ENCODE measurements at places on chromosomes 4 and X.

DNA sequence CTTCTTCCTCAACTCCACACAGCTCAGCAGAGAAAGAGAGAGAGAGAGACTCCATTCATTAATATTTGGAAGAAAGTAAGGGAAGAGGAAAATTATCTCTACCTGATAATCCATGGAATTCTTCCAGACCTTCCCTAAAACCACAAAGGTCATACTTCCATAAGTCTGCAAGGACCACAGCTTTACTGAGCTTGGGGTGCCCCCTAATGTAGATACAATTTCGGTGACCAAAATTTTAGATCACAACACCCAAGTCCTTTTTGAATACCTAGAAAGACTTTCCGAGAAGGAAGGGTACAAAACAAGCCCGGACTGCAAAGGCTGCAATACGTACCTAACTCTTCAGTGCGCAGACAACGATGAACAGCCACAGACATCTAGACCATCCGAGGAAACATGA lies 523.9 kb downstream of the GLUD2 start:
- DNase-seq = no peak

DNA sequence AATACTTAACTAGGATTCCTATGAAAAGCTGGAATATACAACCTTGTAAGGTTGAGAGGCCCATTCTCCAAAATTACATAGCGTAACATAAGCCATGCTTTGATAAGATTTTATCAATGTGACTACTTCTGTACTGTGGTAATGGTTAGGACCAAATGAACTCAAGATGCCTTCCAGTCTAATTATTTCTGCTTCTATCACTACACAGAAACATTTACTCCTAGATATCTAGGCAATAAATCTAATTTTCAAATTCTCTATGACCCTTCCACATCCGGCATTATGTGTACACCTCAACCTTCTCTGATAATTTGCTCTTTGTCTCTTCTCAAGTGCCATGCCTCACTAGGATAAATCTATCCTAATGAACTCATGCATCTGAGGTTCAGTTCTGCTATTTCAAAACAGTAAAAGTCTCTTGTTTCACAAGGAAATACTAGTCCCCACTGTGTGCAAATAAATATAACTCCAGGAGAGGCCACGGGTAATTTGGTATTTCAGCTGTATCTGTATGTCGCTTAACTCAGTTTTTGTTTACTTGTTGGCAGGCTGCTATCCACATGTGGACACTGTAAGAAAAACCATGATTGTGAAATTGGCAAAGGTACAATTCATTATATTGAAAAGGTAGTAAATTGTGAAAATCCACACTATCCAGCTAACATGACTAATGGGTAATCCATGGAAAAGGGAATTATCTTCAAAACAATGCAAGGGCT lies 93.3 kb downstream of the PRDM5 start:
- no peak for DNase-seq

DNA sequence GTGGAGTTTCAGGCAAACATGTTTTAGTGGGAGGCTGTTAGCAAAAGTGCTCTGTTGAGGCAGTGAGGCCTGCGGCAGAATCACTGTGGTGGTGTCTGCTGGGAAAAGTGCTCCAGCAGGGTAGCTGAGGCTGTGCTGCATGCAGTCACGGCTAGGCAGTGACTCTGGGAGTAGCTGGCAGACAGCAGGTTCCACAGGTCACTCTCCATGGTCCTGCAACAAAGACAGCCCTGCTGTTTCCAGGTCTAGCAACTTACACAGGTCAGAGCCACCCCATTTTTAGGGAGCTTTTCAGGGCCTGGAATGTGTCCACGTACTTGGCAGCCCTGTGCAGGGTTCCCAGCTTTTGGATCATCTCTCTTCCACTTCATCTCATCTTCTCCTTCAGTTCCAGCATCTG lies 184.3 kb downstream of the NAA11 start:
- no peak for DNase-seq

DNA sequence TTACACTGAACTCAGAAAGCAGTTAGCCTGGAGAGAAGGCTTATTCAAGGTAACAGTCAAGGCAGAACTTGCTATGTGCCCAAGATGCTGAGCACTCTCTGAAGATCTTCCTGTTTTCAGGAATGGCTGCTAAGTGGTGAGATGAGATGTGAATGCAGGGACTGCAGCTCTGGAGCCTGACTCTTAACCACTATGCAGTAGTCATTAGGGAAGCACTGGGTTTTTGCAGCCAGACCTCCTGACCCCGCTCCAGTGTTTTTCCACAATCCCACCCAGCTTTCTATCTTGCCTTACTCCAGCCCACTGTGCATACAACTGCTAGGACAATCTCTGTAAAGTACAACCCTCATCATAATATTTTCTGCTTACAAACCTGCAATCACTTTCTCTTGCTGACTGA lies 95.2 kb upstream of the LNX1 start:
- no peak for DNase-seq

DNA sequence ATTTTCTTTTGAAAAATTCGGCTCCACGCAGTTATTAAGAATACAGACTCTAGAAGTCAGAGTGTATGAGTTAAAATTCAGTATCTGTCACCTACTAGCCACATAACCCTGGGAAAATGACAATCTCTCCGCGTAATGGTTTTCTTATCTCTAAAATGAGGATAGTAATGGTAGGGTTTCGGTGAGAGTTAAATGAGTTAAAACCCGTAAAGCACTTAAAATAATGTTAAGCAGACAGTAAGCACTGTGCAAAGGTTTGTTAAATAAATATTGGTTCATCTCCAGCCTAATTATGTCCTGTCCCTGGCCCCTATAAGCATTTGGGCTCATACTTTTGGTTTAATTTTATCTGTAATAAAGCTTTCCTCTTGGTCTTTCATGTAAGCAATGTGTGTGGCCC lies 350.8 kb upstream of the GRIA3 start:
- no peak for DNase-seq

DNA sequence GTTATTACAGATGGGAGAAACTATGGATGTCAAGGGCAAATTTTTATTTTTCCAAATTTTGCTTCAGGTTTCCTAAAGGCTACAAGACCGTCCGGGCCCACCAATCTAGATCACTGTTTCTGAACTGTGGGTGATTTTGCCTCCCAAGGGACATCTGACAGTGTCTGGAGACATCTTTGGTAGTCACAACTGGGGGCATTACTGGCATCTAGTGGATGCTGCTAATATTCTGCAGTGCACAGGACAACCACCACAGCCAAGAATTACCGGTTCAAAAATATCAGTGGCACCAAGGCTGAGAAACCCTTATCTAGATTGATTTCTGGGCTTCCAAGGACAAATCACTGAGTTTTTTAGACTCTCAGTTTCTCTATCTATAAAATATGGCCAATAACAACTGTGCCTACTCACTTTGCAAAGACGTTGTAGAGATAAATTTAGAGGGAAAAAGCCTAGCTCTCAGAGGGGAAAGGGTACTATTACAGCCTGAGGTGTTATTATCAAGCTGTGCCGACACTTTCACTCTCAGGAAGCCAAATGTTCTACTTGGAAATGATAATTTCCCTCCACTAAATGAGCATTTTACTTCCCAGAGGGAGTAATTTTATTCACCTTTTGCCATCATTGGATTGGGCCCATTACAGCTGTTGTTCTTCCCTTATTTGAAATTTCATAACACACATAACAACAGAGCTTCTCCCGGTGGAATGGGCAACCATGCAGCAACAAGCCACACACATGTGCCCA lies 442.1 kb downstream of the CENPC start:
- DNase-seq = no peak

GRCh38 chr4:5971078-5971450 lies 47.2 kb downstream of the C4orf50 start:
- DNase-seq = no peak

- DNase-seq = peak; percentile 72
Measured at GRCh38 chr4:2799971-2800690, 7.2 kb downstream of the SH3BP2 start.

GRCh38 chrX:11481035-11481434 lies 184.7 kb downstream of the ARHGAP6 start:
- DNase-seq = no peak

DNA sequence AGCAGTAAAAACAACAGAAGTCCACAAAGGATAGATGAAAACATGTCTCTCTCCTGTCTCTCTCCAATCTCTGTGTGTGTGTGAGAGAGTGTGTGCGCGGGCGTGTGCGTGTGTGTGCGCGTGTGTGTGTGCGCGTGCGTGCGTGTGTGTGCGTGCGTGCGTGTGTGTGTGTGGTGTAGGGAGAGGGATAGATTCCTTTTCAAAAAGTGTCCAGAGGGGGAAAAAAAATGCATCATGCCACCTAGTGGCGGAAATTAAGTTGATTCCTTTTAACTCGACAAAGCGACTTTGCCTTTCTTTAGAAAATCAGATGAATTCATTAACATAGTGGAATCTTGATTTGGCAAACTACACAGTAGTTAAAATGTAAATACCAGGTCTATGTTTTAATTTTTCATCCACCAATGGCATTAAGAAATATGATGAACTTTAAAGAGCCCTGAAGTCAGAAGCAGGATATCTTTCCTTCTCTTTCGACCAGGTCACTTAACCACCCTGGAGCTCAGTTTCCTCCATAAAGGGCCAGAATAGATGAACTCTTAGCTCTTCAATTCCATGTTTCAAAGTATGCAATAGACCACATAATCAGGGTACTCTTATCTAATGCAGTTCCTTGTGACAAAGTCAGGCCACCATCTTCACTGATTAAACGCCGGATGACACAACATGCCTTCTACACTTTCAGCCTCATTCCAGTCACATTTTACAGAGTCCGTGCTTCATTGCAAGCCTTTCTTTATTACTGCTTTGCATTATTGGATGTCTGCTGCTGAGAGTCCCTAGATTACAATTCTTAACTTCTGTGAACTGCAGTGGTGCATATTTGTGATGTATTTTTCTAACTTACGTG lies 162.8 kb downstream of the FBXO8 start:
- peak; percentile 84 for DNase-seq

- no peak for DNase-seq
Measured at GRCh38 chr4:153402366-153402765, 57.9 kb downstream of the MND1 start.

GRCh38 chrX:48086082-48086481 lies 14.6 kb upstream of the ZNF630 start:
- DNase-seq = no peak

DNA sequence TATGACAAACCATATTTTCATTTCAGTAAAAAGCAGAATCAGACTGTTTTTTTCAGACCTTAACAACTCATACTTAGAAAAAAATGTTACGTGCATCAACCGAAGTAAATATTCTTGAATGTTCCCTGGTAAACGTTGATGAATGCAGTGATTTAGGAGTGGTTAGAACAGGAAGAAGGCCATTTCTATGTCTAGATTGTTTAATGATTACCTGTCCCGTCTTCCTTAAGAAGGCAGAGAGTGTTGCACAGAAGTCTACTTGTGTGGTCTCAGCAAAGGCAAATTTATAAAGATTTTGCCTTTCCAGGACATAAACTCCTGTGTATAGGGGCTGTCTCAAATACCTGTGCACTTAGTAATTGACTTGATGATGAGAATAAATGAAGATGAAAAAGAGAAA lies 134.5 kb downstream of the MGST2 start:
- no peak for DNase-seq

DNA sequence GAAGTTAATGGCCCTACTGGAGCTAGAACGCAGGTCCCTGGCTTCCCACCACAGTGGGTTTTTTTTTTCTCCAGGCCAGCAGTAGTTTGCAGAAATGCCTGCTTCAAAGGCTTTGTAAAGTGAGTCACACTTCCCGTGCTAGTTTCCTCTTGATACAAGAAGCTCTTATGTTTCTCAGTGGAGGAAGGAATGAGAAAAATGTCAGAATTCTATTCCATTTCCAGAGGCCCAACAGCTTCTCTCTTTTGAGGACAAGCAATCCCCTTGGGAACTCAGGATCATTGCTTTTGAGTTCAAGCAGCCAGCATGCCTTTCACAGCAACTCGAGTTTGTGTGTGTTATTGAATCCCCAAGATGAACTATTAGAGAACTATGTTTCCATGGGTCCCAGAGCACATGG lies 134.3 kb downstream of the GUCY2F start:
- DNase-seq = no peak

DNA sequence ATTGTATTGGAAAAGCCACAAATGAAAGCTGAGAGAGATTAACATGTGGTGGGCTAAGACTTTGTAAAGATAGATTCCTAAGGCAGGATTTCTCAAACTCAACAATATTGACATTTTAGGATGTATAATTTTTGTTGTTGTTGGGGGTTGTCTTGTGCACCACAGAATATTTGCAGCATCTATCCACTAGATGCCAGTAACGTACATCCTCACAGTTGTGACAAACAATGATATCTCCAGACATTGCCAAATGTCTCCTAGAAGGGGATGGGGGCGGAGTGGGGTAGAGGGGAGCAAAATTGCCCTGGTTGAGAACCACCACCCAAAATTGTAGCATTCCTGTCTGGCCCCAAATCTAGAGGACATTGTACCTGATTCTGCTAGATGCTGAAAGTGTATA lies 14.7 kb upstream of the CBR4 start:
- no peak for DNase-seq

DNA sequence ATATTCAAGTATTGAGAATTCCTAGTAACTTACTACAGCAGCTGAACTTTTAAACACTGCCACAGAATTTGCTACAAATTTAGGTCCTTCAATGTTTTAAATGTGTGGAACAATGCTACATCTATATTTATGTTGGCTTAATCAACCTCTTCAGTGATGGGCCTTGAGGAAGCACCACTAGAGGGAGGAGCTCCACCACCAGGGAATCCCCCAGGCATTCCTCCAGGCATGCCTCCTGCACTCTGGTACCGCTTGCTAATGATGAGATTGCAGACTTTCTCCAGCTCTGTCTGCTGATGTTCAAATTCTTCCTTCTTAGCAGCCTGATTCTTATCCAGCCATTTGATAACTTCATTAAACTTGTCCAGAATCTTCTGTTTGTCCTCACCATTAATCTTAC lies 190.8 kb downstream of the HTR2C start:
- DNase-seq = no peak

GRCh38 chrX:32987142-32987541 lies 224.2 kb downstream of the DMD start:
- no peak for DNase-seq

- DNase-seq = no peak
Measured at GRCh38 chrX:134026565-134027311, 41.3 kb upstream of the GPC3 start.

DNA sequence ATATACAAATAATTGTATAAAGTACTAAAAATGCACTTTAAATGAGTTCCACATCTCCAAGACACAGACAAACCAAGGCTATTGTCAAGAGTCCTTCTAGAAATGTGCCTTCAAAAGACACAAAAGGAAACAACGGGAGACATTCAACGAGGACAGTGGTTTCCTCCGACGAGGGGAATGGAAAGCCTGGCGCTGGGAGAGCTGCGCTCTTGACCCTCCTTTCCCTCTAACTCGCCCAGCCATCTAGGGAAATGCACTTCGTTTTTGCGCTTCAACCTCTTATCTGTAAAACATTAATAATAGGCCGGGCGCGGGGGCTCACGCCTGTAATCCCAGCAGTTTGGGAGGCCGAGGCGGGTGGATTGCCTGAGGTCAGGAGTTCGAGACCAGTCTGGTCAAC lies 37.0 kb downstream of the ZFP42 start:
- DNase-seq = no peak

- DNase-seq = no peak
Measured at GRCh38 chrX:43068639-43069038, 290.7 kb upstream of the PPP1R2C start.

DNA sequence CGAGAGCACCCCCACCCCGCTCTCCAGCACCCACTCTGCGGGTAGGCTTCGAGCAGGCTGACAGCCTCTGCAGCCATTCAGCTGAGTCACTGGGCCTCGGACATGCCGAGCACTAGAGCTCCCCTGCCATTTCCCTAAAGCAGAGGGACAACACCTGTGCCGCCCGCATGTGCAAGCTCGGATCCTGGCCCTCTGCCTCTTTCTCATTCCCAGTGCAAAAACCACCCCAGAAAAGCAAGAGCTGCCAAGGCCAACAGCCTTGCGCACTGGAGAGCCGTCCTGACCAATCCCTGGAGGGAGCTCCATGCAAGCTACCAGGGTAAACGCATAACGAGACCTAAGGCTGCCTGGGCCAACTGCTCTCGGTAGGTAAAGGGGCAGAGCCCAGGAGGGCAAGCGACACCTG lies 5.3 kb downstream of the HCFC1 start:
- no peak for DNase-seq

Data from Right ventricle myocardium inferior (tissue), 1 donor.